ENCODE measurements at places on chromosomes 2 and 18.

DNA sequence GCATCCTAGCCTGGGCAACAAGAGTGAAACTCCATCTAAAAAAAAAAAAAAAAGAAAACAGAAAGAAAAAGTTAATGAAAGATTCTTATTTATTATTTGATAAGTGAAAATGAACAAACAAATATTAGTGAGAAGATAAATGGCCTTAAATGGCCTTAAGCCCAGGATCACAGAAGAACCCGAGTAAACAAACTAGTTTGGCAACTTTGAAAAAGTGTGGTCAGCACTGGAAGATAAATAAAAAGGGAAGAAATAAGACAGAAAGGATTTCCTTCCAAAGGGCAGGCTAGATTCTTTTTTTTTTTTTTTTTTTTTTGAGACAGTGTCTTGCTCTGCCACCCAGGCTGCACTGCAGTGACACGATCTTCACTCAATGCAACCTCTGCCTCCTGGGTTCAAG, 692.4 kb downstream of the CPS1 start:
- no peak for DNase-seq

DNA sequence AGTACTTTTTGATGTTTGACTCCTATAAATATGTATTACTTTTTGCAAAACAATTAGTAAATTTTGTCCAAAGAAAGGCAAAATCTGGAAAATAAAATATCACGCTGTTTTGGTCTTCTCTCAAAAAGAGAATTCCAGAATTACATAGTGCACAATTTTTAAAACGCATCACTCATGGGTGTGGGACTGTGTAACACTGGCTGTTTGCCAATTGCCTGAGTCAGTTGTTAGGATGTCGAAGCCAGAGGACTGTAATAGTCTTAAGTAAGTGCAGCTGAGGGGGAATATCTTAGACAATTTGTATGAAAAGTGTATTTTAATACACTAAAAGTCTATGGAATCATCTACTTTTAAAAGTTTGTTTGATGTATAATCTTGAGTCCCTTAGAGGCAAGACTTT, 24.1 kb upstream of the EPHA4 start:
- DNase-seq, result no peak

DNA sequence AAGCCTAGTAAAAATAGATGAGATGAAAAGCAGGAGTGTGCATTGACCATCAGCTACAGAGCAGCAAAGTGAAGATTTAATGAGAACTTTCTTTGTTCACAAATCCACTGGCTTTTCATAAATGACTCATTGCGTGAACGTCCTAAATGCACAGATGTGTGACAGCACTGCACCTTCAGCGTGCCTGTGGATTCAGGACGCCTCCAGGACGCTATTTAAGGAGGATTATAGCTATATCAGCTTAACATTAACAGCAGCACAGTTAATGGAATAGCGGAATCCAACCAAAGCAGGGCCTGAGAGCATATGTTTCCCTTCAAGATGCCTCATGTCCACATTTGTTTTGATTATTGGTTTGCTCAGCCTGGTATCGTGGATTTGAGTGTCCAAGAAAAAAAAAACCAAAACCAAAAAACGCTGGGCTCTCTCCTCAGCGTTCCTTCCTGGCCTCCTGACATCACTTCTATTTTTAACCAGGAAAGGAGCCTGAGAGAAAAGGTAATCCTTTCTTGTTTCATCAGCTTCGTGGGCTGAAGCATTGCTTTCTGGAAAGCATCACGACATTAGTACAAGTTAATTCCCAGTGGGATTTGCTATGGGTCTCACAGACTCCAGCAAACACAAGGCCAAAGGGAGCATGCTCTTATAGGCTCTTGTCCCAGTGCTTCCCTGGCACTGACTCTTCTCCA, 447.0 kb upstream of the SMIM21 start:
- no peak for DNase-seq

GRCh38 chr2:217151509-217152206, 291.8 kb upstream of the TNP1 start:
- DNase-seq, result no peak

GRCh38 chr18:59560556-59560955, 136.7 kb downstream of the CCBE1 start:
- DNase-seq, result no peak

GRCh38 chr2:181371782-181372645, 85.2 kb upstream of the ITGA4 start:
- no peak for DNase-seq

DNA sequence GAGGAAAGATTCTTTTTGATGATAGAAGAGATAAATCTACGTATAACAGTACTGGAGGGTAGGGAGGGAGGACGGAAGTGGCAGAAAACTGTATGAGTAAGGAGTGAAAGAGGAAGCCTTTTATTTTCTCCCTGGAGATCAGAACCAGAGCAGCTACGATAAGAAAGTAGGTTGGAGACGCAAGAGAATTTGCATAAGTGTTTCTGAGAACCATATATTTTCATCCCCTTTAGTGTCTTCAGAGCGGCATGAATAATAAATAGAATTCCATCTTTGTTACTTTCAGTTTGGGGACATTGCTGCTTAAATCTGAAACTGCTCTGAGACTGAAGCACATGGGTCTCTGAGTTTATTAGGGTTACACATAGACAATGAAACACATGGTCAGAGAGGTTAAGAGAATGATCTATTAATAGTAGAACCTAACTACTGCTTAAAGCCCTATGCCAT, 230.2 kb upstream of the TNP1 start:
- DNase-seq, result no peak

GRCh38 chr2:64670047-64670446, 16.3 kb upstream of the SERTAD2 start:
- DNase-seq, result no peak

DNA sequence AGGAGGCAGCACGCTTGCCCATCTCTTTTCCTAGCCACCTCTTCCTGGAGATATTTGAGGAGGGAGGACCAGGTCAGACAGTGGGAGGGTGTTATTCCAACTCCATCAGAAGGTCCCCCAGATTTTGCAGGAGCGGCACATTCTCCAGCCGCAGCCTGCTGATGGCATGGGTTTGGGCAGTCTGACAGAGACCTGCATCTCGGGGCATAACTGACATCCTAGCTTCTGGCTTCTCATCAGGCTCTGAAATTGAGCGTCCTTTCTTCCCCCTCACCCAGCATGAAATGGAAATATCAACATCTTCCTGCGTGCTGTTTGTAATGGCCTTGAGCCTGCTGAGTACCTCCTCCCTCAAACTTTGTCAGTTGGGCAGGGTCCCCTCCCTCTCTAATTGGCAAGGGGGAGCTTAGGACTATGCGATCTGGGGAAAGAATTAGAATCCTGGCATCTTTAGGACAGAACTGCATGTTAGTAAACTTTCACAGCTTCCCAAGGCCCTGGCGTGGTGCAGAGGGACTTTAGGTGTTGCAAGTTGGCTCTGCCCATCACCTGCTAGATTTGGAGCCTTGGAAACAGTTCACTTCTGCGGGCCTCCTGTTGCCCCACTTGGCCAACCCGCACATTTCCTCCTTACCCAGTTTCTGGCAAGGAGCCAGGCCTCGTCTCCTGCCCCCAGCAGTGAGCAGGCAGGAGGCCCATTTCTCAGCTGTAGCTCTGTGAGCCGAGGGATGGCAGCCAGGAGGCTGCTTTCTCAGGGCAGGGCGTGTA, 2.2 kb downstream of the ITM2C start:
- DNase-seq, result peak; percentile 74

DNA sequence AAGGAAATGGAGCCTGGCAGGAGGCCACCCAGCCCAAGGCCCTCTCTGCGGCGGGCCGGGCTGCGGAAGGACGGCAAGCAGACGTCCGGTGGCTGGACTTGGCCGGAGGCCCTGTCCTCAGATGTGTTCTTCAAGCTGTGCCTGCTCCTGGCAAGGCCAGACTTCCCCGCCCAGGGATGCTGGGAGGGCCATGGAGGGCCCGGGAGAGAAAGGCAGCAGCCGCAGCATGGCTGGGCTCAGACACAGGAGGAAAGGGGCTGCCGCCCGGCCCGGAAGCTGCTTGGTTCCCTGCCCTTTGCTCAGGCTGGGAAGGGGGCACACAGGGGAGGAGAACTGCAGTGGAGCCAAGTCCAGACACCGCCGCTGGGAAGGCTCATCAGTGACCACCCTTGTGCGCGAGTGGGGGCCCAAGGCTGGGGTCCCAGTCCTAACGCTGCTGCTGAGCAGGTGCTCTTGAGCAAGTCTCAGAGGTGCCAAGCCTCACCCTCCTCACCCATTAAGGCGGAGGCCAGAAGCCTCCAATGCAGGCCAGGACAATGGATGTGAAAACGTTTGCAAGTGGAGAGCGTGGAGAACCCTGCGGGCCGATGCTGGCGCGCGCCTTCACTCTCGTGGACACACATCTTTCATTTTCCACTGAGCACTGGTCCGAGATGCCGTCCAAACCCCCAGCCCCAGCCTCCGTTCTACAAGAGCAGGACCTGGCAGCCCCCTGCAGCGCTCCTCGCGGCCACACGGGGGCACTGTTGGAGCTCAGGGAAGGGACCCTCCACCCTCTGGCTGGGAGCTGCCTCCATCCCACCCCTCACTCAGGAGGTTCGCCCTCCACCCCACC, 7.9 kb downstream of the CROCC2 start:
- peak; percentile 50 for DNase-seq

DNA sequence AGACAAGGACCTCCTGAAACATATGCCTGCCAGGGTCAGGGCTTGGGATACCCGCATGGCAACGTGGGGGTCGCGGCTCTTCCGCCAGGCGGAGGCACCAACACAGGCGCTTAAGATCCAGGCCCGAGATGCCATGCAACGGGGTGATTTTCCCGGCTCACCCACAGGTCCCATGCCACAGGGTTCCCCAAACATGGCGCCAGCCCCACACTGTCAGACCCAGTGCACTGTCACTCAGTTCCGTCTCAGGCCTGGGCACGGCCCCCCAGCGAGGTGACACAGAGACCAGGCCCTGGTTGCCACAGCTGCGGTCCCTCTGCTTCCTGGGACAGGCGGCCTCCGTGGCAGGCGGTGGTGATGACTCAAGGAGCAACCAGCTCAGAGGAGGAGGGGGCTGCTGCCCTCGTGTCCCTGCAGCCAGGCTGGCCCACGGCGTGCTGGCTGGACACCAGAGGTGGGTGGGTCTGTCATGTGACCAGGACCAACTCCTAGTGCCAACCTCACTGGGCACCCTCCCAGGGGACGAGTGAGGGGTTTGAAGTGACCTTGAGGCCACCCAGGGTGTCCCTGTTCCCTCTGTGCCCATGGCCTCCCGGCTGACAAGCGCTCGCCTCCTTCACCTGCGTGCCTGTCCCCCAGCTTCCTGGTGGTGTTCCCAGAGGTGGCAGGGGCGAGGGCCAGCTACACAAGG, 4.9 kb downstream of the PDCD1 start:
- no peak for DNase-seq

DNA sequence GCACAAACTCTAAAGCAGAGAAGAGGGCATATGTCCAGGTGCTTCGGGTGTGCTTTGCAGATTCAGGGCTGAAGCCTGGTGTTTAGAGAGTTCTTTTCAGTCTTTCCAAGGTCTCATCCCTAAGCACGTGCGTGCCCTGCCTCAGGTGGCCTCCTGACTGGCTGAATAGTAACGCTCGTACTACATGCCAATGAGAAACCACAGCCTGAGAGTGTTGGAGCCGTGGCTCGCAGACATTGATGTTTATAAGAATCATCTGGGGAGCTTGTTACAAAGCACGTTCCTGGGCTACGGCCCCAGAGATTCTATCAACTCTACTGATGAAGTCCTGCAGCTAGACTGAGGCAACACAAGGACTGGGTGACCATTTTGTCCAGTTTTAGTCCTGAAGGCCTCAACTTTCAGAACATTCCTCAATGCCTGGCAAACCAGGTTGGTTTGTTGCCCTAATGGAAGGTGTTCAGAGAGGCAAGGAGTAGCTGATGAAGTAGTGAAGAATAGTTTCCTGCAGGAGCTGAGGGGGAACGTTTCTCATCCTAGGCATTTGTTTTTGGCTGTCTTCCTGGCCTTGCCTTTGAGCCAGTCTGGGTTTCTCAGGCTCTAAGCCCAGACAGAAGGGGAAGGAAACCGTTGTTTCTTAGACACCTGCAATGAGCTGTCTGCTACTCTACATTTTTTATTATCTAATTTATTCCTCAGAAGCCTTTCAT, 31.5 kb upstream of the HAAO start:
- DNase-seq, result no peak

DNA sequence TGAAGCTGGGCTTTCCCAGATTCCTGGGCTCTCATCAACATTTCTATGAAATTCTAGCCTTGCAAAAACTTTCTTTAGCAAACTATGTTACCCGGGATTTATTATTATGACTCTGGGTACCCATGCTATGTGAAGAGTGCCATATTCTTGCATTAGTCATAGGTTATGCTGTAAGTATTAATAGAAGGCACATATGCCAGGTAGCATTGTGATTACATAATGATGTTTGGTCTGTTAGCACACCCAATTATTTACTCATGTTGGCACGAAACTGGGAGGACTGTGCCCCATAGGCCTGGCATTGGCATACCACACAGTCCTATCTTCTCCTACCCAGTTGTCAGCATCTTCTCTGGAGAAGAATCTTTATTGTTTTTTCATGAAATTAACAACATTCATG, 171.0 kb downstream of the SLC4A3 start:
- no peak for DNase-seq

DNA sequence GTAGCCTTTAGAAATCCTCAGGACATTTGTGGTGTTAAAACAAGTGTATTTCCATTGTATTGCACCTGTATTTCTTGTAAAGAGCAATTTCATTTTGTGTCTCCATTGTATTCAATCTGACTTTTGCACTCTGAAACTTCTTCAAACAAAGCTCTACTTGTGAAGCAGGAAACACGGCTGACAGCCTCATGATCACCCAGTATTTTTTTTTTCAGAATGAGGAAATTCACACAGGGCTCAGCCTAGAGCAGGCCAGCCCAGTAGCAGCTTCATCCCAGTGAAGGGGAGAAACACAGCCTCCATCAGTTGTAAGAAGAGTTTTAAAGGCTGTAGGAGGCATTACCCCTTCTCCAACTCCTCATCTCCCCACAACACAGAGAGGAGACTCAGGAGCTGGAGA, 175.9 kb upstream of the KLHL29 start:
- no peak for DNase-seq

- no peak for DNase-seq
Observed at GRCh38 chr2:33370636-33371265, 105.7 kb upstream of the RASGRP3 start.

DNA sequence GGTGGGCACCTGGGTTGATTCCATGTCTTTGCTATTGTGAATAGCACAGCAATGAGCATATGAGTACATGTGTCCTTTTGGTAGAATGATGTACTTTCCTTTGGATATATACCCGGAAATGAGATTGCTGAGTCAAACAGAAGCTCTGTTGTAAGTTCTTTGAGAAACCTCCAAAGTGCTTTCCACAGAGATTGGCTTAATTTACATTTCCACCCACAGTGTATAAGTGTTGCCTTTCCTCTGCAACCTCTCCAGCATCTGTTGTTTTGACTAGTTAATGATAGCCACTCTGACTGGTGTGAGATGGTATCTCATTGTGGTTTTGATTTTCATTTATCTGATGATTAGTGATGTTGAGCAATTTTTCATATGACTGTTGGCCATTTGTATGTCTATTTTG, 194.8 kb downstream of the ZNF804A start:
- no peak for DNase-seq

GRCh38 chr2:151886241-151886640, 58.0 kb upstream of the ARL5A start:
- DNase-seq, result no peak

Measured in CD4-positive, alpha-beta T cell treated with Interleukin-12 subunit alpha and Interleukin-12 subunit beta, for 1 hour (primary cell).